Fibroblast of lung (primary cell): ENCODE measurements at places on chromosomes 16 and 17.

GRCh38 chr16:73021866-73022495, 25.9 kb downstream of the ZFHX3 start:
- DNase-seq: no peak

DNA sequence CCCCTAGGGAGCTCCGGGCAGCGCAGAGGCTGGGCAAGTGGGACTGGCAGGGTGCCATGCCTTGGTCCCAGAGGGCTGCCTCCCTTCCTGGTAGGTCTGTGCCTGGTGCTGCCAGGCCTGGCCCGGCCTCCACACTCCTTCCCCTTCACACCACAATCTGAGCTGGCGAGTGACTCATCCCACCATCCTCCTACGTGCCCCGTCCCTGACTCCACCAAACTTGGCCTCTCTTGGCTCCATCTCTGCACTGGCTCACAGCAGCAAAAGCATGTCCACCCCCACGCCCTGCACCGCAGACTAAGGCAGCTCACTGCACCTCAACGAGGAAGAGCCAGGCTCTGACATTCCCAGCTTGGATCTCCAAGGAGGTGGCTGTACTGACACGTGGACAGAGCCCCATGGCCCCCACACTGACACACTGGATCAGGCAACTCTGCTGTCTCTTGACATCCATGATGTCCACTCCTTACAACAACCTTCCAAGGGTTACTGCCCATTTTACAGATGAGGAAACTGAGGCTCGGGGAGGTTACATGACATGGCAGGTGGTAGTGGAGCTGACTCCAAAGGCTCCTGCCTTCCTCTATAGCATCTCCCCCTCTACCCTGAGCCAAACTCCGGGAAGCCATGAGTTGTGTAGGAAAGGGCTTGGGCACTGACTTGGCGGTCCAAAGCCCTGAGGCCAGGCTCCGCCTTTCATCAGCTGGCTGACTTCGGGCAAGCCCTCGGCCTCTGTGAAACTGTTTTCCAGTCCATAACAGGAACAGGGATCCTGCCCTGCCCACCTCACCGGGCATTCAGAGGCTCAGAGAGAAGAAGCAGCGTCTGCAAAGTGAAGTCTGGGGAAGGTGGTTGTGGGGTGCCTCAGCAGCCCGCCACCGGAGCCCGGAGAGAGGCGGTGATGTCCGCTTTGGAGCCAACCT, 20.1 kb upstream of the KRT19 start:
- DNase-seq: peak; percentile 94

DNA sequence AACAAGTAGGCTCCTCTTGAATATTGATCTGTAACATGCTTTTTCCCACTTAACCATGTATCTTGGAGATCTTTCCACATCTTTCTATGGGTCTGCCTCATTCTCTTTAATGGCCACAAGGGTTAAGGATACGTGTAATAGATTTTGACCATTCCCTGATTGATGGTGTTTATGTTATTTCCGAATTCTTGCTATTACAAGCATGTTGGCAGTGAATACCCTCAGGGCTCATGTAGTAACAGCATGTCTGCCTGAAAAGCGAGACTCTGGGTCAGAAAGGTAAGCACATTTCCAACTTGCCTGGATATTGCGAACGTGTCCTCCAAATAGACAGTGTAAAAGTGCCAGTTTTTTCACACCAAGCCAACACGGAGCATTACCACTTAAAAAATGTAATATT, 5.0 kb downstream of the TAC4 start:
- DNase-seq: no peak

DNA sequence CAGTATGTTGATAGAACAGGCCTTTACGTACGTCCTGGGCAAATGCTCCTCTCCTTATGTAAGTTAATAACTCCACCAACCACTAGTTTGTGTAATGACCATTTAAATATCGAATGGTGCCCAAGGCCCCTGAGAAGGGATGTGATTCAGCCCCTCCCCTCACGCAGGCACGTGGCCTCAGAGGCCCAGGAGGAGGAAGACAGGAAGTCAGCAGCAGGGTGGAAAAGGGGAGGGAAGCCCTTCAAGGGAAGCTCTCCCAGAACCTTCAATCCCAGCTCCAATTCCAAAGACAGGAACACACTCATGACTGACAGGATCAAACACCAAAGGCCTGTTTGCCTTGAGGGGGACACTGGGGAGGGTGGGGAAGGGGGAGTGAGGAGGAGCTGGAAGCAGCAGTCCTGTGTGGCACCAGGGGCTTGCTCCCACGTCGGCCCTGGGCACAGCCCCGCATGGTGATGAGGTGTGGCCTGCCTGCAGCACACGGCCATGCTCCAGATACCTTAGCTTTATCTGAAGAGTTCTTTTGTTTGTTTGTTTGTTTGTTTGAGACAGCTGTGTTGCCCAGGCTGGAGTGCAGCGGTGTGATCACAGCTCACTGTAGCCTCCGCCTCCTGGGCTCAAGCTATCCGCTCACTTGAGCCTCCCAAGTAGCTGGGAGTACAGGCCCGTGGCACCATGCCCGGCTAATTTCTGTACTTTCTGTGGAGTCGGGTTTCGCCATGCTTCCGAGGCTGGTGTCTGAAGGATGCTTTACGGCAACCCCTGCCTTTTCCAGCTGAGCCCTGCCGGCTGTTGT, 105.0 kb downstream of the ZNF778 start:
- peak; percentile 92 for DNase-seq

- peak; percentile 27 for DNase-seq
Observed at GRCh38 chr17:81961087-81961511, at the start of gene NOTUM. Gene NOTUM (minus strand): TSS chr17:81961187. CDS start chr17:81960909, 278 bp downstream.

DNA sequence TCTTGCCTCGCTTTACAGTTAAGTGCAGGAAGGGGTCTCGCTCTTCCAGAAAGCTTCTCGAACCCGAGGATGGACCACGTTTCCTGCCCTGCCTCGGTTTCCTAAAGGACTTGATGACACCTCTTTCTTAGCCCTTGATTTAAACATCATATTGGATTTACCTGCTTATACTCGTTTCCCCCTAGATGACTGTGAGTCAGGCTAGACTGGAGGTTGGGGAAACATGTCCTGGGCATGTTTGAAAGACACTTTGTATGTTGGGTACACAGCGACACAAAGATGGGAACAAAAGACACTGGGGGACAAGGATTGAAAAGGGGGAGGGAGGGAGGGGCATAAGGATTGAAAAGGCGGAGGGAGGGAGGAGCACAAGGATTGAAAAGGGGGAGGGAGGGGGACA, 30.0 kb downstream of the SDK2 start:
- DNase-seq: no peak

DNA sequence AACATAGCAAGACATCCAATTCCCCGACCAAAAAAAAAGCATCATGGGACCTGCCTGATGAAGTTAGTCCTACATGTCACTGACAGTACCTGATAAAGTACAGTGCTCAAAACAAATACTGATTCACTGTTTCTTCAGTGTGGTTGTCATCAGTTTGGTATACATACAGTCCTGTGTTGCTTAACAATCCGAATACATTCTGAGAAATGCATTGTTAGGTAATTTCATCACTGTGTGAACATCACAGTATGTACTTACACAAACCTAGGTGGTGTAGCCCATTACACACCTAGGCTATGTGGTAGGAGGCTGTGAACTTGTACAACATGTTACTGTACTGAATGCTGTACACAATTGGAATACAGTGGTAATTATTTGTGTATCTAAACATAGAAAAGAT, 19.0 kb upstream of the FA2H start:
- no peak for DNase-seq
